Activated CD4-positive, alpha-beta T cell treated with anti-CD3 and anti-CD28 coated beads, Interleukin-2, amount 10 ng/mL, durations not matched to agents 7 days and 5 days (primary cell): ENCODE measurements at places on chromosomes 1 and 21. TPM values are rescaled to one million over a fixed set of nuclear protein-coding genes. Genes with fewer than 3 reads are reported as not detected.

- DNase-seq = no peak
Measured at GRCh38 chr1:85022700-85023099, 25.6 kb downstream of the MCOLN3 start.

DNA sequence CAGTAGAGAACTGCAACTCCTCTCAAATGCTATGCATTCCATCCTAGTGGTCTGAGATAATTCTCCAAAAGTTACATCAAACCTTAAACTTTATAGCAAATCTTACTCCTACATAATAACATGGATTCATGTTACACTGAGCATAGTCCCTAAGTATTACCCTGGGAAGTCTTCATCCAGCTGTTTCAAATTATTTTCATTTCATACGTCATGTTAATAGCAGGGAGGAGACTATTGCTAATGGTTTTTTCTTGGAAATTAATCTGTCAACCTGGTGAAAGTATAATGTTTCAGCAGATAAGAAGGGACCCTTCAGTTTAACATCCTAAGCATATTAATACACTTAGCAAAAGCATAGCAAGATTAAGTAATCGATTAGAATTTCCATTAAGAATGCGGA is 318.1 kb downstream of the USP25 start:
- no peak for DNase-seq

DNA sequence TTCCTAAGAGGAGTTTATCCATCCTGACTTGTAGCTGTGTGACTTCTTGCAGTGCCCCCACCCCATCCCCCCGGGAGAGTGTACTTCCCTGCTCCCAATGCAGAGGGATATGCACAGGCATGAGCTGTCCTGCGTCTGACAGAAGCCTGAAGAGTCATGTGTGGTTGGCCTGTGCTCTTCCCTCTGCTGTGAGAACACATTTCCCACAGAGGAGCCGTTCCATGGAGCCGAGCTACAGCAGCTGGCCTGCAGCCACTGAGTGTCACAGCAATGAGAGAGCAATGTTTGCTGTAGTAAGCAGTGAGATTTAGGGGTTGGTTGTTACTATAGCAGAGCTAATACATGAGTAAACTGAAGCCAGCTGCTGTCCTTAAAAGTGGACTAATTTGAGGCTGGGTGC is 22.0 kb downstream of the PARS2 start:
- DNase-seq = no peak

DNA sequence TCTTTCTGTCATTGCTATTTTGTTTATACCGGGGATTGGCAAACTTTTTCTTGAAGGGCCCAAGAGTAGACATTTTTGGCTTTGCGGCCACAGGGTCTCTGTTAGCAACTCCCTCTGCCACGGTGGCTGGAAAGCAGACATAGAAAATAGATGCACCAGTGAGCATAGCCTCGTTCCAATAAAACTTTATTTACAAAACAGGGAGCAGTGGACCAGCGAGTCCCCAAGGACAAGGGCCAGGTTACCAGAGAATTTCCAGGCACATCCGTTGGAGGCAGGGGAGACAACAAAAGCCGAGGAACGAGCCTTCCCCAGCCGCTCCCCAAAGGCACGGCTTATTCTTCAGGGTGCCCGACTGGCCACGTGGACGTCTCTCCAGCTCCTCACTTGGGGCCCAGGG is 26.5 kb downstream of the FAAP20 start:
- DNase-seq = no peak

DNA sequence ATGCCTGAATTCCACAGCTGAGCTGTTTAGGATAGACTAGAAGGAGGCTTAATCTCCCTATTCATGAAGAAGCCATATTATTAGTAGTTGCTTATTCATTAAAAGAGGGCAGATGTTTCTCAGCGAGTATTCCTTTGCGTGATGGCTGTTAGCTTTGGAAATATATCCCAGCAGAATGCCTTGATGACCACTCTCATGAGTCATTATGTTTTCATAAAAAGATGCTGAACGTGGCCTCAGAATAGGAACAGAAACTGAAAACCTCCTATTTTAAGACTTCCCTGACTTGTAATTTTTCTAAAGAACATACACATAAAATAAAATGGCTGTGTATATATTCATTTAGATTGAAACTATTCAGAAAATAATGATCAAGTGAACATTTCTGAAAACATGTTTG is 9.6 kb upstream of the PLA2G4A start:
- no peak for DNase-seq

GRCh38 chr1:186498071-186498470 is 37.2 kb upstream of the PDC start:
- DNase-seq = no peak

DNA sequence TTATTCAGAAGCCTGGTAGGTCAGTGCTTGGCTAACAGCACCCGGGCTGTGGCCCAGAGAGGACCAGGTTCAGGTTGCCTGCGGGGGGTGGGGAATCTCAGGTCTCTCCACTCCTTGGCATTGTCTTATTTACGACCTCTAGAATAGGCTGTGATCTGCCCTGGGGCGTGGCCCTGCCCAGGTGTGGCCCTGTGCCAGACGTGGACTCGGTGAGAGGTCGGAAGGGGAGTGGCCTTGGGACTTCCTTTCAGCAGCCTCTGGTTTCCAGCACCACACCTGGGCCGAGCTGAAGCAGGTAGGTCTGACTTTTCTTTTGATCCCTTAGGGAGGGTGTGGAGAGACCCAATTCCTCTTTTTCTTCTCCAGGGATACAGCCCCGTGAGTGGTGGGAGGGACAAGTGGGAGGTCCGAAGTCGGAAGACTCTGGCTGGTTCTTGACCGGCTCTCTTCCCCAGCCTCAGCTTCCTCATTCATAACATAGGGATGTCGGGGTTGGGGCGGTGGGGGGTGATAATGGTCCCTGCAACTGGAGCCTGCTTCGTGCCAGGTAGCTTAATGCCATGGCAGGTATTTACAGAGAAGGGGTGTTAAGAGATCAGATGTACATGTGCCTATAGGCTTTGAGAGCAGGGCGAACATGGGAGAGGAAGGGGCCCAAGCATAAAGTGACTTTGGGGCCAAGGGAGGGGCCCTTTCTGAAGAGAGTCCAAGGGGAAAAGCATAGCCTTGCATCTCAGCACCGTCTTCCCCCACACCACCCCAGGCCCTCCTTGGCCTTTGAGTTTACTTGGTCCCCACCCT is 16.5 kb downstream of the ACOT11 start:
- DNase-seq = no peak

DNA sequence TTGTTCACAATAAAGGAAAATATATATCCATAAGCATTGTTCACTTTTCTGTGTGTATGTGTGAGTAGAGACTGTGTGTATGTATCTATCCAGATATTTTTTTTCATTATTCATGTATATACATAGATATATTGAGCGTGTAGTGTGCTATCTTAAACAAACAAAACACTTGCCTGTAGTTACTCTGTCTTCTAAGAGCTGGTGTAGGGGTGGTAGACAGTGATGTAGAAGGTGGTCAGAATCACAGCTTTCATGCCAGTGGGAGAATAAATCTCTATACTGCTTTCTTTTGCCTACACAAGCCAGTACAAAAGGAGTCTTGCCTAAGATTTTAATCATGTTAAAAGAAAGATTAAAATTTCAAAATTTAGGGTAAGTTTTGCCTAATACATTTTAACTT is 122.0 kb downstream of the UCHL5 start:
- DNase-seq = no peak

GRCh38 chr1:11501491-11501897 is 22.5 kb downstream of the DISP3 start:
- DNase-seq = peak; percentile 22

GRCh38 chr1:173802961-173803360 is 21.5 kb upstream of the DARS2 start:
- DNase-seq = no peak

DNA sequence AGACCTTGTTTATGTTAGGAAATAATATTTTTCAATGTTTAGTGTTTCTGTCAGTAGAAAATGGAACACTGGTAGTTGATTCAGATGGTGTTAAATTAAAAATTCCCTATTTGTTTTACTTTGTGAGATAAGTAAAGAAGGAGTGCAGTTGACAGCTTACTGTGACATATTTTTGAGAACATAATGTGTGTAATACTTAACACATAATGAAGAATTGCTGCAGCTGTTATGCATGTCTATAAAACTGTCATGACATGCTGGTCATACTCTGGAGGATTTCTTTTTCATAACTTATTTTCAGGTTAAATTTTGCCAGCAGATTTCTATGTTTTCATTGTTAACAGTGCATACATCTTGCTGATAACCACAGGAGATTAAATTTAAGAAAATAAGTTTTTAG is 296.1 kb downstream of the CTH start:
- DNase-seq = no peak

DNA sequence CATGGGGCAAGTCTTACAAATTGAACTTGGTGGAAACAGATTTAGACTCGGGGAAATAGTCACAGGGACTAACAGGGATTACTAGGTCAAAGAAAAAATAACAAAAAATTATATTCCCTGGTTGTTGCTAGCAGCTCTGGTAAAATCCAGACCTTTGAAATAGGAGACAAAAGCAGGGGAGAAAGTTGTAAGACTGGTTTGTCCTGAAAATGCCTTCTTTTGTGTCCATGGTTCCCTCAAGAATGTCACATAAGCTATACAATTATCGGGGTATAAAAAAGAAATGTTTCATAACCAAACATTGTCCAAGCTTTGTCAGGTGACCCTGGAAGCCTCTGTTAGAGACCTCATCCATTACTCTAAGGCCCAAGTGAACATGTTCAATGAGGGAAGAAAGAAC is 33.1 kb downstream of the KIAA0319L start:
- no peak for DNase-seq

DNA sequence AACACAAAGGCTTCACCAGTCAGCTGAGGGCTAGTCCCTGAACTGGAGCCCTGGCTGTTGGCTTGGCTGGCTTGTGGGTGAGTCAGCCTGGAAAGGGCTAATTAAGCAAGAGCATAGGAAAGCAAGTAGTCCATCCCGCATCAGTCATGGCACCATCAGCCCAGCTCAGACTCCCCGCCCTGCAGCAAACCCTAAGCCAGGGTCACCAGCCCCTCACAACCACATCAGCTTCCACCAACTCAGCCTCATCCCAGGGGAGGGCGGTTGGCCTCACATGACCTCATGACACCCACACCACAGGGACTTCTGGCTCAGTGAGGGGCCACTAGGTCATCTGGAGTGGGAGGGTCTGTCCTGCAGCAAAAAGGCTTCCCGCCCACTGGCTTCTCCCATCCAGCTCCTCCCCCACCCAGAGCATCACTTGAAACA is 7.0 kb upstream of the SPATC1L start:
- DNase-seq = no peak

DNA sequence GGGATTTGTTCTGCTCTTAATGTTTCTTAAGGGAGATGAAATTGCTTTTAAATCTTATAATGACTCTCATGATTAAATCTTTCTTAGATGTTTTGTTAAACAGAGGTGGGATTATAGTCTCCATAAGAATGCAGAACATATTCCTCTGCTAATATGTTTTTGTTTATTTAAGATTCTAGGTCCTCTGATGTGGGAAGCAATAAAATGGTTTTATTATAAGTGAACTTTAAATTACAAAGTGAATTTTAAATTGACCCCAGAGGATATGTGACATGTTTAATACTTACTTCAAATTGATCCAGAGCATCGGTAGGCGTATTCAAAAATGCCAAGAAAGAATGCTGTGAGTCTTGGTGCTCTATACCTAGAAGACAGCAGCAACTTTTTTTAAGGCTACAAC is 129.4 kb downstream of the COQ8A start:
- no peak for DNase-seq

GRCh38 chr21:41429305-41429704 is 3.3 kb downstream of the MX1 start:
- DNase-seq = no peak

DNA sequence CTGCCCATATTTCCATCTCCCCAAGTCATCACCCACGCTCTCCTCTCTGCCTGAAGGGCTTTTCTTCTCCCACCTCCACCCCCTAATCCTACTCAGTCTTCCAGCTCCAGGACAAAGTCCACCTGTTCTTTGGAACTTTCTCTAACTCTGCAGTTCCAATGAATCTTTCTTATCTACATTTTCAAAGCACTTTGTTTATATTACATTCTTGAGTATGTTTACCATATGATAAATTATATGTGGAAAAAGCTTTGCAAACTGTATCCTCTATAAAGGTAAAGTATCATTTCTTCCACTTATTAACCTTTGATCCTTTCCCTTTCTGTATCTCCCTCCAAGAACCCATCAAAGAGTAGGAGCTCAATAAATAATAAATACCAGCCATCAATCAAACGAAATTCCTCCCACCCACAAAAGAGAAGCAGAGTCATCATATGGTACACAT is 39.7 kb downstream of the TTC13 start:
- DNase-seq = no peak

DNA sequence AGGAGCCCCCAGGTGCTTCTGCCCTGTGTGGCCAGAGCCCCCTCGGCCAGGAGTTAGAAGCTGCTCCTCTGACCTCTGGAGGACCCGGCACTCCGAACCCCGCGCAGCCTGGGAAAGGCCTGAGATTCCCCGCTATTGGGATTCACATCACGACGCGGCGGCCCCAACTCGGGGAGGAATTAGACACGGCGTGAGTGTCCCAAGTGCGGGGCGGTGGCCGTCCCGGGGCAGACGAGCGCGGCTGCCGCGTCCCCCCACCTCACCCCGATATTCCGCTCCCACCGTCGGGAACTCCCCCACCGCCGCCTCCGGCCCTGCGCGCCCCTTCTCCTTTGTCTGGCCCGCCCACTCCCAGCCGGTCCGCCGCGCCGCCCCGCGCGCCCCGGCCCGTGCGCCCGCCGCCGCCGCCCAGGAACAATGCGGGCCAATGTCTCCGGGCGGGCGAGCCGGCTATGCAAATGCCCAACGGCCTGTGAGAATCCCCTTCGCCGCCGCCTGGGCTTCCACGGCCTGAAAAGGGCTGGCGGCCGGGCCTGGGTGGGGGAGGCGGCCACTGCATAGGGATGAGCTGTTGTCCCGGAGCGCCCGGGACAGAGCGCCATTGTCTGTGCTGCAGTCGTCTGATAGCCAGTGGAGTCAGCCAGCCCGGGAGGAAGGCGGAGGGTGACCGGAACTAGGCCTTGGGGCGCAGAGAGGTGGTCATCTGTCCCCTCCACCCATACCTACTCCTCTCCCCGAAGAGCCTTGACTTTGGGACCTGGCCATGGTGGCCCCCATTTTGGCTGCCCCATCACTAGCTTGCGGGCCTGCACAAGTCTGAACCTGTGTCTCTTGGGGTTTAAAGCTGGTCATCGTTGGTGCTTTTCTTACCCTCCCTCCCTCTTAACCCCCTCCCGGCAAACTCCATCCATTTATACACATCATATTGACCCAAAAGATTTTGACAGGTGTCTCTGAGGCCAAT is 19.4 kb downstream of the RHBG start:
- no peak for DNase-seq

DNA sequence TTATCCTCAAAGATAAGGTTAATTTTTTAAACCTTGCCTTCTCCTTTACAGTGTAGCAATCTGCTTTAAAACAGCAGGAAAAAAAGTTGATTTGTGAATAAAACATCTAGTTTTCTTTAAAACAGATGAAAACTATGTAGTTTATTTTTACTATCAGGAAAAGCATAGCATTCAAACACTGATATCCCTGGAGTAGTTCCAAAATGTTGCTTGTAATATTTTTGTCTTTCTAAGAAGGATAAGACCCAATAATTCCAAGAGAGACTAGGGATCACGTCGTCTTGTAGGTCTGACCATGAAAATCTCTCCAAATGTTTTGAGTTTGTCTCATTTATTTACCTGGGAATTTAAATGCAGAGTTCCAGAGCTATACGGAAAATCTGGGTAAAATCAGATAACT is 204.0 kb downstream of the NTNG1 start:
- DNase-seq = no peak

The LYST gene
- total RNA-seq = 24.7 TPM

The LCE3D gene
- total RNA-seq = not detected

The CYP4Z1 gene
- not detected for total RNA-seq

The PRDM16 gene
- total RNA-seq = 1.1 TPM

The NUDT17 gene
- 3.4 TPM for total RNA-seq

The FAM78B gene
- total RNA-seq = 0.35 TPM

The MUL1 gene
- 20.1 TPM for total RNA-seq

The OR2G6 gene
- not detected for total RNA-seq

The CRP gene
- total RNA-seq = not detected
